ENCODE measurements at places on chromosomes 12 and 14. TPM values are rescaled to one million over a fixed set of nuclear protein-coding genes. Genes with fewer than 3 reads are reported as not detected.

GRCh38 chr12:97267166-97267565 lies 195.4 kb upstream of the RMST start:
- no peak for DNase-seq

- DNase-seq, result no peak
Measured at GRCh38 chr12:64792128-64792527, 32.3 kb upstream of the TBC1D30 start.

- no peak for DNase-seq
Measured at GRCh38 chr12:126509572-126509971, 1444.3 kb downstream of the AACS start.

DNA sequence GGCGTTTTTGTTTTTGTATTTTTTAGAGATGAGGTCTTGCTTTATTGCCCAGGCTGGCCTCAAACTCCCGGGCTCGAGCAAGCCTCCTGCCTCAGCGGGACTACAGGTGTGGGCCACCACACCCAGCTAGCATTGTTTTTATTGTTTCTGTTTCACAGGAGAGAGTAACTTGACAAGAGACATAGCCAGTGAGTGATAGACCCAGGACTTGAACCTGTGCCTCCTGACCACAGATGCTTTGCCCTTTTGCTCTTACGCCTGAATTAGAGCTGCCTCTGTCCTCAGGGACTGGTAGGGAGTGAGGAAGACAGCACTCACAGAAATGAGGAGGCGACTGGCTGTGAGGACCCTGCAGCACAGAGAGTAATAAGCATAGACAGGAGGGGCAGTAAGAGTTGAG lies 2.3 kb downstream of the EVL start:
- no peak for DNase-seq

The SLC15A4 gene
- 21.6 TPM for total RNA-seq

The SOAT2 gene
- total RNA-seq, result not detected

The TOMM20L gene
- total RNA-seq, result not detected

DNA sequence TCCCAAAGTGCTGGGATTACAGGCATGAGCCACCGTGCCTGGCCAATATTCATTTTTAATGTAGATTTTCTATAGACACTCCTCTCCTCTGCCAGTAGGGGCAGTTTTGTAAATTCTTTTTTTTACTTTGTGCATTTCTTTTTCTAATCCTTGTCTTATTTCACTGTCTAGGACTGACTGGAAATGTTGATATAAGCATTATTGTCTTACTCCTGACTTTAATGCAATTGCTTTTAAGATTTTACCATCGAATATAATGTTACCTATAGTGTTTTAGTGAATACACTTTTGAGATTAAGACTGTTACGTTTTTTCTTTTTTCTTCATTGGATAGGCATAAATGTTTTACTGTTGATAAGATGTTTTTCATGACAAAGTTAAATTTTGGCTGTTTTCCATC lies 35.4 kb upstream of the EMP1 start:
- no peak for DNase-seq

DNA sequence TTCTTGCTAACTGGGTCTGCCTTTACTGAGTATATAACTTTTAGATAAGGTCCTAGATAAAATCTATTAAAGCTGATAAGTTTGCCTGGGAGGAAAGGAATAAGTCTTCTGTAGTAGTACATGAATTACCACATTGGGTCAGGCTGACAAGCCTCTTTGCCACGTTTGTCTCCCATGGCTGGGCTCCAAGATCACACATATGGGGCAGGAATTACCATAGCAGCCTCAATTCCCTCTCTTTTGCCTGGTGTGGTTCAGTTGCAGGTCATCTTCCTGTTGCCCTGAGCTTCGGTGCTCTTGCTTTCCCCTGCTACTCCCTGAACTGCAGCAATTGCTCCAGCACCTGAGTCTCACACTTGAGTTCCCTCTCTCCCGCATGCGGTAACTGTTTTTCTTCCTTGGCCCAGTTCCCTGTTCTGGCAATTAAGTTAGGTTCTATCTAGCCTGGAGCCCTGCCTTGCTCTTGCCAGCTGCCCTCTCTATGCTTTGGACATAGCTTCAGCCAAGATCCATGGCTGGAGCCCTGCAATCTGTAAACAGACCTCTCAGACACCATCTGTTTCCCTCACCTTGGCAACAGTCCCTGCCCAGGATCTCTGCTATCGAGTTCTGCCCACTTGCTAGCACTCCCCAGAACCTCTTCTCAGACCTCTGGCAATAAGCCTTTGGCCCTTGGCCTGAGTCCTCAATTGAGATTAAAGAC lies 5.8 kb upstream of the GLT8D2 start:
- DNase-seq, result no peak

DNA sequence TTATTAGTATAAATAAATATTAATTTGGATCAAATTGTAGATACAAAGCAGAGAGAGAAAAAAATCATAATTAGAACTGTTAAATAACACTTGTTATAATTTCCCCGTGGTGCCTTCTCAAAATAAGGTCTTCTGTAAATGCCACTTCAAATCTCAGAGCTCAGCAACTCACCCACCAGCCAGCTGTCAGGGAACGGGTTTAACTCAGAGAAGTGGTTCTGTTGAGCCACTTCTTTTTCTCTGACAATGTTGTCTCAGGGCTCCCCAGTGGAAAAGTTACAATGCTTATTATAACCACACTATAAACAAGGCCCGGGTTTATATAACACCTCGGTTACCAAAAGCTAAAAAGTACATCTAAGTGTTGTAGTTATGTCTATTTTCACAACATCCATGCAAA lies 452.6 kb downstream of the GLT1D1 start:
- no peak for DNase-seq

DNA sequence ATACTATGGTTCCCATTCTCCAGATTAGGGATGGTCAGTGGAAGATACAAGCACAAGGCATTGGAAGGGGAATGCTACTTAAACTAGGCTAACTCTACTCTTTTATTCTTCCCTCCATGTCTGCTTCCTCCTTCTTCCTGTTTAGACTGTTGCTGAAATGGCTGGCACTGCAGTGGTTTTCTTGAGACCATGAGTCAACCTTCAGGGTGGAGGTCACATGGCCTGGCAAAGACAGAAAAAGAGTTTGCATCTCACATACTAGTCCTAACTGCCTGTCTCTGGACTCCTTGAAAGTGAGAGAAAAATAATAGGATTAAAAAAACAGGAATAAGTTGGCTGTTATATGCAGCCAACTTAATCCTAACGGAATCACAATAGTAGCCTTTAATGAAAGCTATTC lies 37.0 kb downstream of the ALDH1L2 start:
- no peak for DNase-seq

- no peak for DNase-seq
Measured at GRCh38 chr12:123061441-123062205, 81.1 kb downstream of the ARL6IP4 start.

DNA sequence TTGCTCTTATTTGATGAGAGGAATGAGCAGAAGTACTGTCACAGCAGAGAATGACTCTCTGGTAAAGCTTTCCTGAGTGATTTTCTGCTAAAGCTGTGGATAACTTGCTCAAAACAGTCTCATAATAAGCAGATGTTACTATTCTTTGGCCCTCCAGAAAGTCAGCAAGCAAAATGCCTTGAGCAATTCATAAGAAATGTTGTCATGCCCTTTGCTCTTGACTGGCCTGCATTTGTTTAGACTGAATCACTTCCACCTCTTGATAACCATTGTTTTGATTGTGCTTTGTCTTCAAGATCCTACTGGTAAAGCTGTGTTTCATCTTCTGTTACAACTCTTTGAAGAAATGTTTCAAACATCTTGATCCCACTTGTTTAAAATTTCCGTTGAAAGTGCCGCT lies 457.9 kb upstream of the FOXG1 start:
- no peak for DNase-seq

GRCh38 chr14:51283402-51284085 lies 43.5 kb downstream of the TMX1 start:
- DNase-seq, result no peak

DNA sequence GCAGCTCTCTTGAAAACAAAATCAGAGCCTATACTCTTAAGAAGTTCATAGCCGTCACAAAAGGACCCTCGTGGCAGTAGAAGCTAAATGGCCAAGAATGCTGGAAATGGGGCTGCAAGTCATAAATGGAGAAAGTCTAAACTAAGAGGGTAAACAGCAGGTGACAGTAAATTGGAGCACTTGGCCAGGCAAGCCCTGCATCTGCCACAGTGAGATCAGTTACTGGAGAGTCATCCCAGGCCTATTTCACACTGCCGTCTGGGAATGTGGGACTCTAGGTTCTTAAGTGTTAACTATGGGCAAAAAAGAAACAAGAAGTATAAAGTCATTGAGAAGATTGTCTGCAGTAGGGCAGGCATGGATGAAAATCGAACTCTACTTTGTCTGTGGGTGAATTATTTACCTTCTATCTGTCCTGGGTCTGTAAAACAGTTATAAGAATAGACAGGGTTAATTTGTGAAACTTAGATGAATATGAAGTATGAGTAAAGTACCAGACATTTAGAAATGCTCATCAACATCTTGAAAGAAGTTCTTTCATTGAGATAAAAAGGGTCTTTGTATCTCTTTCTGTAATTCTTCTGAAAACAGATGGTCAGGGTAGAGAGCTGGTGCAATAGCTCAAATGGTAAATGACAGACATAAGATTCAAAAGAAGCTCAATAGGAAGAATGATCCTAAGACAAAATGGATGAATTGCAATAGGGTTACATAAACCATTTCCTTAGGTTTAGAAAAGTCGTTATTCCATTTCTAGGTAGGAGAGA lies 792.5 kb downstream of the DIO2 start:
- DNase-seq, result no peak
